CD4-positive, CD25-positive, alpha-beta regulatory T cell (primary cell): ENCODE measurements at places on chromosomes 16 and 17. TPM values are rescaled to one million over a fixed set of nuclear protein-coding genes. Genes with fewer than 3 reads are reported as not detected.

DNA sequence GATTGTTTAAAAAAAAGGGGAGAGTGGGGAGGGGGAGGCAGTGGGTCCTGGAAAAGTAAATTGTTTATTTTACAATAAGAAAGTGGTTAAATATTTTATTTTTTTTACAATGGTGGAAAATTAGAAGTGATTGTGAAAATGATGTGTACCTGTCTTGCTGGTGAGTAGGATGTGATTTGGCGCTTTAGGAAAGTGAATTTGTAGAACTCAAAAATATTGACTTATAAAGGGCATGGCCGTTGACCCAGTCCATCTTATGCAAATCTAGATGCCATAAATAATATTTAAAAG lies 10.2 kb upstream of the CES1 start:
- no peak for DNase-seq

- peak; percentile 48 for DNase-seq
Observed at GRCh38 chr16:69613378-69614154, 47.8 kb downstream of the NFAT5 start.

CACNG5 gene
- total RNA-seq, result not detected

UBB gene
- 953 TPM for total RNA-seq

DNA sequence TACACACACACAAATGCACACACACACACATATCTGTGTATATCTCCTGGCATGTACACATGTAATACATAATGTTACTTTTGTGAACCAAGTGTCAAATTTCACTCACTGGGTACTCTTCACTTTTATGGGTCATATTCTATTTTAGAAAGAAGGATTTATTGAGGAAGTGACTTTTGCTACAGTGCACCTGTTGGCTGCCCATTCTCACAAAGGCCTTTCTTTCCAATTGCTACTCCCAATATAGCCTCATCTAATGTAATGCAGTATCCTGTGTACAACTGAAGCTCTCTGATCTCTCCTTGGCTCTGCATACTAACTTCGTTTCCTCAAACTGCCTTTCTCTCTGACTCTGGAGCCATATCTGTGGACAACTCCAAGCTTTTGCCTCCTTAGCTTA lies 107.5 kb downstream of the ABCA8 start:
- no peak for DNase-seq

KRTAP4-1 gene
- total RNA-seq, result not detected

DNA sequence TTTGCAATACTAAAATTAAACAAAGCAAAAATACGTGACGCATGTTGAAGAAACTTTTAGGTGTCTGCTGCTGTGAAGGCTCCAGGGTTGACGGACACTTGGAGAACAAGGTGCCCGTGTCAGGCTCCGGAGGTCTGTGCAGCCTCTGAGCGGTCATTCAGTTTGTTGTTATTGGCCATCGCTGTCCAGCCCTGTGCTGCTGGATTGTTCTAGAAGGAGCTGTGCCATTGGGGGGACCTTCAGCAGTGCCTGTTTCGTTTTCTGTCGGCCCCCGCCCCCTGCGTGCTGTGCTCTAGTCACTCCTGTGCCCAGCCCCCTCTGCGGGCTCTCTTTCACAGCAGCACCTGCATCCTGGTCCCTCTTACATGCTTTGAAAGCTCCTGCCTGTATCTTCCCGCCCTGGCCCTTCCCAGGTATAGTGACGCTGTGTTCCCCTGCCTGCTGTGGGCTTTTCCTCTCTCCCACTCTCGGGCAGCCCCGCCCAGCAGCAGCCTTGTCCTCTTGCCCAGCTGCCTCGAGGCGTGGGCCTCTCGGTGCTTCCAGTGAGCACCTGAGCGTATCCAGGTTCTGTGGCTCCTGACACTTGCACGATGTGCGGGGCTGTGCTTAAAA lies 50.7 kb downstream of the RNF213 start:
- DNase-seq, result no peak

SEPHS2 gene
- total RNA-seq, result 26.0 TPM
